AG08395 (cell line): ENCODE measurements at places on chromosomes 1 and 21.

GRCh38 chr1:188343914-188344313 lies 1515.2 kb downstream of the PLA2G4A start:
- no peak for DNase-seq

- DNase-seq: no peak
Measured at GRCh38 chr1:185957441-185958363, 223.5 kb downstream of the HMCN1 start.

DNA sequence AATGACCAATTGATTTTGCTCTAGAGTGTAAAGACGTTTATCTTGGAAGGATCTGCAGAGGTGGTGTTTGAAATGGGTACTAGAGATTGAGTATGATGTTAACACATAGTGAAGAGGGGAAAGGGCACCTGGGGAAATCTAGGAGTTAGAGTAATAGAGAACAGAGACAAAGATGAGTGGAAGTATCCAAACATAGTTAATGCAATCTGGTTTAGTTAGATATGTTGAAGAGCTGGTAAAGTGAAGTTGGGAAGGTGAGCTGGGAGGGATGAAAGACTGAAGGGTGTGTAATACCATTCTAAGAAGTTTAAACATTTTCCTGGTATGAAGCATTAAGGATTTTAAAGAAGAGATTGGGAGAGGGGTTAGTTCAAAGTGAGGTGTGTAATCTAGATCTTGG lies 11.0 kb downstream of the XPR1 start:
- DNase-seq: no peak

- DNase-seq: no peak
Measured at GRCh38 chr21:35810431-35810970, 249.8 kb downstream of the SETD4 start.
